ENCODE measurements at places on chromosomes 3 and 15.

- DNase-seq = peak; percentile 87
Measured at GRCh38 chr15:40338041-40338657, 2.6 kb downstream of the CCDC9B start.

DNA sequence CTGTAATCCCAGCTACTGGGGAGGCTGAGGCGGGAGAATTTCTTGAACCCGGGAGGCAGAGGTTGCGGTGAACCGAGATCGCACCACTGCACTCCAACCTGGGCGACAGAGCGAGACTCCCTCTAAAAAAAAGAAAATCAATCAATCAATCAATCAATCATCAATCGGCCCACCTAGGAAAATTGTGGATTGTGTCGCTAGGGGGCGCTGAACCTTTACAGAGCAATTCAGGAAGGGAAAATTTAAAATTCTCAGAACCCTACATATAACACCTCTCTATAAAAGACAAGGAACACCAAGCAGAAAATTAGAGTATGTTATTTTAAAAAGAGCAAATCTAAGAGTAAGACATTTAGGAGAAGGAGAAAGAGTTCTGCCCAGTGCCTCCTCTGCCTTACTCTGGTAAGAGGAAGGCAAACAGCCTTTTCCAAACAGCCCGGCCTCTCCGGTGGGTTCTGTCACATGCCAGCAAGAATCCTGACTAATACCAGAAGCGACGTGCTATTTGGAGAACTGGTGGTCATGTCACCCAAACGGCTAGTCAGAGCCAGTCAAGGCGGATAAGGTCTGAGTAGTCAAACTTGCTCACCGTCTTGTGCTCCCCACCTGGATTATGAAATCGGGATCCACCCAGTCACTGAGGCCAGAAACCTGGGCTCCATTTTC, 22.3 kb upstream of the SMCO1 start:
- no peak for DNase-seq

- DNase-seq = peak; percentile 60
Measured at GRCh38 chr3:197736010-197736490, 654 bp downstream of the RUBCN start.

DNA sequence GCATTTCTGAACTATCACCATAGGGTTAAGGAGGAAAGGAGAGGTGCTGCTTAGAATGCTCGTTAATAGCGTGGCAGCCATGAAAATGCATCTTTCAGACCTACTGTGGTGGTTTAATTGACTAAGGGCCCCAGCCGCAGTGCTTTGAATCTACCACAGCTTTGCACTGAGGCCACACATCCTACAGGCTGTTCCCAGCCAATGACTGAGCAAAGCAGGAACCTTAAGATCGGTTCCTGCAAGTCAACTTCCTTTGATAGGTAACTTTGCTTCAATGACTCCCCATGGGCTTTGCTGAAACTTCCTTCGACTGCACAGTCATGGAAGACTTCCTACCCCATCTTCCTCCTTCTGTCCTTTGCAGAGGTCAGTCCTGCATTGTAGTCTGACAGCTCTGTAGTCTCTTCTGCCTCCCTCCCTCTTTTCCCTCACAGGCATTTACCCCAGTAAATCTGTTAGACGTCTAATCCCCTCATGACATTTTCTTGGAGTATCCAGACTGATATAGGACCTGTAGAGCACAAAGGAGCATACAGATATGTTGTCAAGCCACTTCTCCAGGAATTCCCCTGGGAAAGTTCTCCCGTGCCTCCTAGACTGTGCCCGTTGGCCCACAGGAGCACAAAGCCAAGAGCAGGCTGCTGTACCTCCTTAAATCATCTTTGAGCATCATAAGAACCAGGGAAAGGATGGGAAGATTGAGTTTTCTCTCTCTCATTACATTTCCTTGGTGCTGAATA, 2.6 kb upstream of the BCL2A1 start:
- no peak for DNase-seq

- no peak for DNase-seq
Measured at GRCh38 chr3:147618691-147619090, 209.5 kb downstream of the ZIC1 start.

GRCh38 chr3:37458162-37459120, 284.1 kb upstream of the LRRFIP2 start:
- DNase-seq = peak; percentile 15

DNA sequence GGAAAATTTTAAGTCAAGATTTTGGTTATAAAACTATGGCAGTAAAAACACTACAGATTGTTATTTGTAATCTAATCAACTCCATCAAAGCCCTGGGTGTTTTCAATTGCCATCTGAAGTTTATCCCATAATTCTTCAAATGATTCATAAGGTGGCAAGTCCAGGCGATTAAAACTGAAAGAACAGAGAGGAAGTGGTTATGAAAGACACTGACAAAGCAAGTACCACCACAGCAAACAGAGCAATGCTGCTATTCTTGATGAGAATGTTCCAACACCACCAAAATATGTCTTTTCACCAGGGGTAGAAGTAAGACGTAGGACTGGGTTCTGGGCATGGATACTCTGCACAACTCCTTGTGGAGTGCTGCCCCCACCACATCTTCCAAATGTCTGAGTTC, 86.9 kb upstream of the PRTG start:
- DNase-seq = no peak

DNA sequence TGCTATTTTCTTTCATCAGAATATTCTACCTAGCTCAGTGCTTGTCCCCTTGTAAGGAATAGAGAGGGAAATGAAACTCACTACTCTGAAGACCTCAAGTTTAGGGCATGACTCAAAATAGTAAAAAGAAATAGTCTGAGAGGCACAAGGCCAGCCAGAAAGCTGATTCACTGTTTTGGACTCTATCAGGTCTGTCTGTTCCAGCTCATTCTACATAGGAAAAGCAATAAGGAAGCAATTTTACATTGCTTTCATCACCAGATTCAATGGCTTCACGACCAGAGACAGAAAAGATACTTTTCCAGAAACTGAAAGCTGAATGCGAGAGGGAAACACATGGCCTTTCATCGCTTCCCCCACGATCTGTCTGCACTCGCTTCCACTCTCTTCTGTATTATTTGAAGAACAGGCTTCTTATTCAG, 276.0 kb downstream of the GBE1 start:
- peak; percentile 79 for DNase-seq

DNA sequence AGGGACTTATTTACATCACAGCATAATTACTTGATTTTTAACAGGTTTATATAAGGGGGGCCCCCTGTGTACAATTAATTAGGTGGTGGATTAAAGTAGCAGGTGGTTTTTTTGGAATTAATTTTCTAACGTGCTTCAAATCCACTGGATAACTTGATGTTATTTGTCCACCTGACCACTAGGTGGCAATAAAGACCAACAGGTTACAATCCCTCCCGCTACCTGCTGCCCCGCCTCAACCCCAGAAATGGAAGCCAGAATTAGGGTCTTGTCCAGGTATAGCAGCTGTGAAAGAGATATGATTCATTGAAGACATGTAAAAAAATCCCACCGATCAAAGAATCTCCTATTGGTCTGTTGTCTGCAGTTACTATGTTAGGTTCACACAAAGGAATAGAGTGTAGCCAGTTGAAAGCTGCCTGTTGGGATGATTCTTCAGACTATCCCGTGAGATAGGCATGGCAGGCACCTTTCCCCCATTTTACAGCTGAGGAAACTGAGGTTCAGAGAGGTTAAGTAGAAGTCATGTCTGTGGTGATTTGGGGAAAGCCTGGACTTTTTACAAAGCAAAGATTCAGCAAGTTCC, 44.0 kb downstream of the MFSD1 start:
- DNase-seq = peak; percentile 47

DNA sequence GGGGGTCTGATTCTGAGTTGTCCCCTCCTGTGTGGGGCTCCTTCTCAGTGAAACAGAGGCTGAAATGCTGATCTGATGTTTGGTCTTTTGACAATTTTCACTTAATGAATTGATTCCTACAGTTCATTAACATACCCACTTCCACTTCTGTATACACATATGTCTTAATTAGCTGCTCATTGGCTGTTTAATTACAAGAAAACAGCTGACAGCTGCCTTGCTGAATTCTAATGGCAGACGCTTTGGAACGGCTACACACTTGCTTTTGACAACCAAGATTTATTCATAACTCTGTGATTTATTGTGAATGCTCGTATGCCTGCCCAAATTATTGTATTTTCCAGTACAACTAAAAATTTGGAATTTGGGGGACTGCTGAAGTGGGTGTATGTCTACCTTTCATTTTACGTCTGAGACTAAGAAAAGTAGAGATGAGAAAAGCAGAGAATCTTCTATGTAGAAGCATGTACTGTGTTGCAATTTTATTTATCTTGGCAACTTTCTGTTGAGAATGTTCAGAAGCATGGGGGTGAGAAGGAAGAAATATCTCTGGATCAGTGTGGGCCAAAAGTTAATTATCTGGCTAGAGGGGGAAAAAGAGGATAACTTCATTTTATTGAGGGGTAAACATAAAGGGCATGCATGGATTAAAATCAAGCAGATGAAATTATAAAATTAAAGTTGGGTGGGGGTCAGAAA, 46.5 kb upstream of the ICE2 start:
- no peak for DNase-seq

DNA sequence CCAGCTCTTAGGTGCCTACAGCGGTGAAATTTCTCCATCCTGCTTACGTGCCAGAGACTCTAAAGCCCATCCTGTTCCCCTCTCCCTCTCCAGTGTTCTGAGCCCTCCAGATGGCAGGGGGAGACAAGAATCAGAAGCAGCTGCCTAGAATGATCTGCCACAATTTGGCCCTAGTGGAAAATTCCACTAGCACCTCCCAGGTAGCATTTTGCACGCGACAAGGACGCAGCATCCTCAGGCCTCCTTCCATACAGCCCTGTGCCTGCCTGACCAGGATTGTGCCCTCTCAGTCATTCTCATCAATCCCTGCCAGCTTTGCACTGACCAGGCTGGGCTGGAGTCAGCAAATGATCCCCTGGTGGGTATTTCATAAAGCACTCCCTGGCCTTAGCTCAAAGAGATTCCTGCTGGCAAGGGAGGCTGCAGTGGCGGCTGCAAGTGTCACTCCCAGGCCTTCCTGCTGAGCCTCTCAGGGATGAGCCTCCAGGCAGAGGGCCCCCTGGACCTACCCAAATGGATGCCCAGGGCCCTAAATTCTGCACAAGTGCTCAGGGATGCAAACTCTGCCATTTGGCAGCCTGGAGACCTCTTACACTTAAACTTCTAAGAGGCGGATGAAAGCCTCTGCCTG, 130.2 kb upstream of the ATP2B2 start:
- DNase-seq = no peak

DNA sequence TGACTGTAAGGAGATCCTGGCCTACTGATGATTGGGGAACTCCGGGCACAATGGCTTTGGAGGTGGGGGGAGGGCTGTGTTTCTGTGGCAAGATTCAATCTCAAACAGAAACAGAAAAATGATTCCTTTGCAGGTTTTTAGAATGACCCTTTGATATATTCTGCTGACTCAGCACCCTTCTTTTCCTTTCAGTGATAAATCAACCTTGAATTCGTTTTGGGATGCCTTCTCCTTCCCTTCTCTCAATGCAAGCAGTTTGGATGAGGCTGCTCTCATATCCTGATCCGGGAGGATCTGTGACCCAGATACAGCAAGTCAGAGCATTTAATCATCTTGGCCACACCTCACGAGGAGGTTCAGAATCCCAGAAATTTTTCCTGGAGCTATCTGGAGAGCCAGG, 156.1 kb upstream of the PRICKLE2 start:
- DNase-seq = no peak

DNA sequence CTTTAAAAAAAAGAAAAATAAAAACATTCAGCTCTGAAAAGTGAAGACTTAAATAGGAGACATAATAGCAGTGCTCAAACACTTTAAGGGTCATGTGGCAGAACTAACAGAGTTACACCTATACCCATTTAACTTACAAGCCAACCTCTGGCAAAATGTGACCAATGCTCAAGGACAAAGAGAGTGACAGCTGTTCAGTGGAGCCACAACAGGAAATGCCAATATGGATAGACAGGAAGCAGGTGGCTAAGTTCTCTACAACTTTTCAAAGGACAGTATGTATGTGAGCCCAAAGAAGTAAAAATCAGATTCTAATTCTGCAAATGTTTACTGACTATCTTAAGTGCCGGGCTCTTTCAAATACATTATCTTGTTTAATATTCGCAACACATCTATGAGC, 3.4 kb downstream of the TMCC1 start:
- peak; percentile 35 for DNase-seq

- peak; percentile 72 for DNase-seq
Measured at GRCh38 chr3:124833710-124834332, 53.3 kb downstream of the ITGB5 start.

GRCh38 chr3:54954022-54954421, 26.2 kb upstream of the LRTM1 start:
- peak; percentile 92 for DNase-seq

Measured in kidney tubule cell (primary cell).